ENCODE measurements at places on chromosomes 12 and 14. TPM values are rescaled to one million over a fixed set of nuclear protein-coding genes. Genes with fewer than 3 reads are reported as not detected.

Gene SMOC1
- 39.6 TPM for total RNA-seq

Gene AQP5
- total RNA-seq = 51.9 TPM

- no peak overlapping the region for H3K4me3 ChIP-seq
- DNase-seq = no peak
- no peaks in the 10 kb centered on the region for H3K36me3 ChIP-seq
- H3K27ac ChIP-seq = no peak overlapping the region
- H3K4me1 ChIP-seq = no peaks in the 10 kb centered on the region
- H3K27me3 ChIP-seq = no peaks in the 10 kb centered on the region
Observed at GRCh38 chr12:129776977-129777667, 126.7 kb downstream of the TMEM132D start.

DNA sequence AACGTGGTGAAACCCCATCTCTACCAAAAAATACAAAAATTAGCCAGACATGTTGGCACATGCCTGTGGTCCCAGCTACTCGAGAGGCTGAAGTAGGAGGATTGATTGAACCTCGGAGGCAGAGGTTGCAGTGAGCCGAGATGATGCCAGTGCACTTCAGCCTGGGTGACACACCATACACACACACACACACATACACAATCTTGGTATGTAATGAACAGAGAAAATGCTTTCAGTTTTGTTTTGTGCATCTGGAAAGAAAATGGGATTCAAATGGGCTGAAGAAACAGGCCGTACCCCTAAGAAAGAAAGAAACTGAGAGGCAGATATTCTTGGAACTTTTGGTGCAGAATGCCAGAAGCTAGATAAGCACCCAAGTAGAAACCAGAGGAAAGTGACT lies 107.2 kb downstream of the PDE3A start:
- DNase-seq = no peak
- H3K27ac ChIP-seq = no peak overlapping the region
- no peak overlapping the region for H3K4me3 ChIP-seq
- no peaks in the 10 kb centered on the region for H3K4me1 ChIP-seq
- H3K27me3 ChIP-seq = no peaks in the 10 kb centered on the region

GRCh38 chr14:36498938-36499337 lies 21.1 kb downstream of the NKX2-1 start:
- no peak overlapping the region for H3K4me3 ChIP-seq
- DNase-seq = no peak
- no peaks in the 10 kb centered on the region for H3K4me1 ChIP-seq
- H3K27me3 ChIP-seq = peaks cover 71% of the 10 kb centered on the region
- H3K27ac ChIP-seq = no peak overlapping the region

GRCh38 chr12:52618216-52618615 lies at the start of gene KRT73:
Gene KRT73 (minus strand): TSS chr12:52618559. CDS start chr12:52618524, 35 bp downstream.
- no peak within 1 kb of the TSS for H3K4me3 ChIP-seq
- no peak within 1 kb of the TSS for H3K27ac ChIP-seq
- no peak for DNase-seq
- H3K4me1 ChIP-seq = no peaks in the 10 kb centered on the region
- no peaks in the 10 kb centered on the region for H3K36me3 ChIP-seq
- peaks cover 100% of the 10 kb centered on the region for H3K27me3 ChIP-seq

- H3K36me3 ChIP-seq = no peaks in the 10 kb centered on the region
- DNase-seq = no peak
- H3K27ac ChIP-seq = no peak overlapping the region
- H3K4me1 ChIP-seq = peaks cover 17% of the 10 kb centered on the region
Observed at GRCh38 chr12:88188180-88188579, 46.1 kb downstream of the TMTC3 start.

DNA sequence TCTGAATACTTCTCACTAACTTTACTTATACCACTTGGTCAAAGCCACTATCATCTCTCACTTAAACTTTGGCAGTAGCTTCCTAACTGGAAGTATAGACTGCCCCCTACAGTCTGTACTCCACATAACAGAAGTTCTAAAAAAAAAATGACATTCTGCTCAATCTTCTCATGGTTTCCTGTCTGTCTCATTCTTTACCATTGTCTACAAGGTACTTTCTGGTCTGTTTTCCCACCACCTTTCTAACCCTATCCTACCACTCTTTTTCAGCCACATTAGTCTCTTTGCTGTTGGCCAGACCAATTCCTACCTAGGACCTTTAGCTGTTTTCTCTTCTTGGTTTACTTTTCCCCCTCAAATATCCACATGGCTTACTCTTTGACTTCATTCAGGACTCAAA lies 14.7 kb downstream of the CPSF6 start:
- no peak for DNase-seq
- peaks cover 36% of the 10 kb centered on the region for H3K4me1 ChIP-seq
- H3K4me3 ChIP-seq = no peak overlapping the region
- H3K27me3 ChIP-seq = no peaks in the 10 kb centered on the region
- H3K36me3 ChIP-seq = peaks cover 39% of the 10 kb centered on the region

DNA sequence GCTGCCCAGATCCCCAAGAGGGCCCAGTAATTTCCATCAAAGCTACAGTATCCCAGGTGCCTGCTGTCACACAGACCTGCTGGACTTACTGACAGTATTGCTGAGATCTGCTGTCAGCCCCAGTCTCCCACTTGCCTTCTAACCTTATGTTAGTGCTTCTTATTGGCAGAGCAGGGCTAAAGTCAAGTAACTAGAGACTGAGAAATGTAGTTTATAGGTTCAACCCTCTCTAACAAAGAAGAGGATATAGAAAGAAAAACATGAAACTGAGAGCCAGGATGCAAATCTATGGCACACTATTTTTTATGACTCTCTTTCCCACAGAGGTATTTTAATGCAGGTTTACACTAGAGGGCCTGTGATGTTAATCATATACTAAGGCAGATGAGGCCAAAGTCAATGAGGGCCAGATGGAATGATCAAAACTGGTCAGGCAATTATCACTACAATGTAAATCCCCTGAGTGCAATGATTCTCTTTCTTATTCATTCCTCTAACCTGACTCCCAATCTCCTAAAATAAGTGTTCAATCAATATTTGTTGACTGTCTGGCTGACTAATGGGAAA lies 781.9 kb downstream of the VRK1 start:
- H3K4me3 ChIP-seq = no peak overlapping the region
- no peak overlapping the region for H3K27ac ChIP-seq
- no peaks in the 10 kb centered on the region for H3K36me3 ChIP-seq
- H3K4me1 ChIP-seq = no peaks in the 10 kb centered on the region
- no peaks in the 10 kb centered on the region for H3K27me3 ChIP-seq

DNA sequence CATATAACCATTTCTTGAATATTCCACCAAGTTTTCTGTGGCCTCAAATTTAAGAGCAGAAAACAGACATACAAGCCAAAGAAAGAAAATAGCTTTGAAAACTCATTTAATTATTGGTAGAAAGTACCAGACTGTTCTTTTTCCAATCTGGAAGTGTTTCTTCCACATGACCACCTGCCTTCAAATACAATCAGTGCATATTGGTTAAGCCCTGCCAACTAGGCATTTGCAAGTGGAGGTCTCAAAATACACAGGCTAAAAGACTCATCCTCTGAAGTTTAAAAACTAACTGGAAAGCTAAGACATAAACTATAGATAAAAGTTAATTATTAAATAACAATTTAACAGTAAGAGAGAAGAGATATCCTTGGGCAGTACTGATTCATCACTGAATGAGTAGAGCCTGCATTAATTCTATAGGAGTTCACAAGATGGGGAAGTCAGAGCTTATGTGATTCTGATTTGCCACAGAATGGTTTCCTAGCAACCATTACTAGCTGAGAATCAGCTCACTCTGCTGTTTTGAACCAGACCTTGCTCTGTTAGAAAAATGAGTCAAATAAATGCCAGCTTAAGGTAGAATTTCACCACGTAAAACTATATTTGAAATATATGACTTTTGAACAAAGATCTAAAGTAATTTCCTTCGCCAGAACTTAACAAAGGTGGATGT lies 433.8 kb downstream of the FUT8 start:
- no peak for DNase-seq
- no peak overlapping the region for H3K27ac ChIP-seq
- H3K4me1 ChIP-seq = no peaks in the 10 kb centered on the region
- H3K4me3 ChIP-seq = no peak overlapping the region
- peaks cover 15% of the 10 kb centered on the region for H3K27me3 ChIP-seq

GRCh38 chr12:55226523-55226922 lies 5.7 kb downstream of the OR10A7 start:
- no peak overlapping the region for H3K4me3 ChIP-seq
- peaks cover 9% of the 10 kb centered on the region for H3K27me3 ChIP-seq
- no peak for DNase-seq
- no peak overlapping the region for H3K27ac ChIP-seq
- H3K36me3 ChIP-seq = no peaks in the 10 kb centered on the region

GRCh38 chr14:50953502-50953901 lies 9.2 kb upstream of the PYGL start:
- no peak overlapping the region for H3K4me3 ChIP-seq
- DNase-seq = no peak
- peaks cover 19% of the 10 kb centered on the region for H3K4me1 ChIP-seq
- H3K27me3 ChIP-seq = no peaks in the 10 kb centered on the region
- H3K27ac ChIP-seq = no peak overlapping the region

GRCh38 chr14:66568220-66568619 lies 60.3 kb downstream of the GPHN start:
- H3K27ac ChIP-seq = no peak overlapping the region
- no peak for DNase-seq
- H3K4me3 ChIP-seq = no peak overlapping the region
- H3K36me3 ChIP-seq = no peaks in the 10 kb centered on the region
- H3K4me1 ChIP-seq = peaks cover 11% of the 10 kb centered on the region

DNA sequence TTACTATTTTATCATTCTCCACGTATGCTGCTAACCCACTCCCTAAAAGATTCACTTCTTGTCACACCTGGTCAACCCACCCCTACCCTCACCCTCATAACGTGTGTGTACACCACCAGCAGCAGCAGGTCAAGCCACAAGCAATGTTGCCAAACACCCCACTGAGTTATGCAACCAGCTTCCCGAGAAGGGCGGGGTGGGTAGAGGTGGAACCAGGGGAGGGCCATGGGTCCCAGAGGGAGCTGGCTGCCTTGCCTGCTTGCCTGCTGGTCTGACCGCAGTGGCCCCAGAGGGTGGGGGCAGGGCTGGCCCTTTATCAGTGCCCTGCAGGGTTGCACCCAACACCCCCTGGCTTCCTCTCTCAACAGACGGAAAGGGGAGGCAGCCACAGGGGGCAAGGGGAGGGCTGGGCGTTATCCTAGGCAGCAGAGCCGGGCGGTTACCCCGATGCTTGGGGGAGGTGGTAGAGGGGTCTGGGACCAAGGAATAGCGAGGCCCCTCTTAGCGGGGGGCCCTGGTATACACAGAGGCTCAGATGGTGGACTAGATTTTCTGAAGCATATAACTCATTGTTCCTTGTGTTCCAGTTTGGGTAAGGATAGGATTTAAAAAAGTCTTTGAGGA lies 3.5 kb upstream of the NFE2 start:
- peaks cover 64% of the 10 kb centered on the region for H3K4me1 ChIP-seq
- DNase-seq = peak; percentile 88
- H3K27me3 ChIP-seq = peaks cover 15% of the 10 kb centered on the region
- peaks cover 7% of the 10 kb centered on the region for H3K36me3 ChIP-seq
- H3K27ac ChIP-seq = no peak overlapping the region

DNA sequence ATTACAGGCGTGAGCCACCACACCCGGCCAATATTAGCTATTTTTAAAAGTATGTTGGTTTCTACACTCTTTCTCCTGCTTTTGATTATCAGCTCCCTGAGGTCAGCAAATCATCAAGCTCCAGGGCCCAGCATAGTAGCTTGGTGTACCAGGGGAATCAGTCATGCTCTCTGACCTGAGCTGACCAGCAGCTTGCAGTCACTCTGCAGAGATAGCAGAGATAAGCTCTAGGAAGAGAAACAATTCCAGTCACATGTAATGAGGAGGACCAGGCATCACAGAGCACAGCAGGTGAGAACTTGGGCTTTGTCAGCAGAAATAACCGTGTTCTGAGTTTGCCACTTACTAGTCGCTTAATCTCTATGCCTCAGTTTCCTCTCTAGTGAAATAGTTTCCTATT lies 8.5 kb downstream of the PLEKHD1 start:
- peaks cover 76% of the 10 kb centered on the region for H3K27me3 ChIP-seq
- no peaks in the 10 kb centered on the region for H3K4me1 ChIP-seq
- DNase-seq = no peak
- no peak overlapping the region for H3K27ac ChIP-seq
- no peak overlapping the region for H3K4me3 ChIP-seq
- no peaks in the 10 kb centered on the region for H3K36me3 ChIP-seq

GRCh38 chr14:80077262-80077661 lies 134.0 kb downstream of the DIO2 start:
- no peak for DNase-seq
- H3K4me1 ChIP-seq = no peaks in the 10 kb centered on the region
- no peaks in the 10 kb centered on the region for H3K27me3 ChIP-seq
- H3K36me3 ChIP-seq = no peaks in the 10 kb centered on the region
- no peak overlapping the region for H3K27ac ChIP-seq
- no peak overlapping the region for H3K4me3 ChIP-seq

DNA sequence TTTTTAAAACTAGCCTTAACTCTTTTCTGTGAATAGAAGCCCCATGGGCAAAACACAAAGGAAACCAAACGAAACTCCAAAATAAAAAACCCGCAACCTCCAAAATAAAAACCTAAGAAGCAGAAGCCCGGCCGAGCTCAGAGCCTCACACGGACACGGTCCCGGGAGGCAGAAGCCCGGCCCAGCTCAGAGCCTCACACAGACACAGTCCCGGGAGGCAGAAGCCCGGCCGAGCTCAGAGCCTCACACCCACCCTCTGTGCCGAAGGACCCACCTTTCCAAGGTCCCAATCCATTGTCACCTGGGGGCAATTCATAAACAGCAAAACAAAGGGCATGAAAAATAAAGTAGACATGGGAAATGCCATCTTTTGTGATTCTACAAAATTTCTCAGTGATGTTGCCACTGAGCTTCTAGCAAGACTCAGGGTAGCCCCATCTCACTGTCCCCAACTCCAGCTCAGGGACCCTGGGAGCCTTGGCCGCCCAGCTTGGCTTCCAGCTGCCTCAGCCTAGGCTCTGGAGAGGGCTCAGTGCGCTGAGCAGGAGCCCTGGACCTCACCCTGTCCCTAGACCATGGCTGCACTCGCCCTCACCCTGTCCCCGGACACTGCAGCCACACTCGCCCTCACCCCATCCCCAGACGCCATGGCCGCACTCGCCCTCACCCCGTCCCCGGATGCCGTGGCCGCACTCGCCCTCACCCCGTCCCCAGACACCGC lies 82.2 kb downstream of the GALNT9 start:
- H3K27me3 ChIP-seq = peaks cover 71% of the 10 kb centered on the region
- no peak for DNase-seq
- no peak overlapping the region for H3K27ac ChIP-seq
- no peak overlapping the region for H3K4me3 ChIP-seq
- H3K4me1 ChIP-seq = no peaks in the 10 kb centered on the region

GRCh38 chr14:52314595-52315354 lies 663 bp downstream of the PTGER2 start:
- H3K27me3 ChIP-seq = peaks cover 74% of the 10 kb centered on the region
- H3K36me3 ChIP-seq = peaks cover 15% of the 10 kb centered on the region
- peak; percentile 12 for DNase-seq
- peaks cover 12% of the 10 kb centered on the region for H3K4me1 ChIP-seq

- no peak for DNase-seq
- H3K36me3 ChIP-seq = no peaks in the 10 kb centered on the region
- H3K27me3 ChIP-seq = no peaks in the 10 kb centered on the region
- H3K4me3 ChIP-seq = no peak overlapping the region
- no peak overlapping the region for H3K27ac ChIP-seq
Observed at GRCh38 chr14:61399365-61399764, 78.0 kb downstream of the PRKCH start.

Data from Calu3 (cell line).